Suppressor macrophage treated with lipopolysaccharide for 1 hour (primary cell): ENCODE measurements at places on chromosomes 6 and 20.

- DNase-seq: no peak
Measured at GRCh38 chr6:15305909-15306308, 60.0 kb downstream of the JARID2 start.

GRCh38 chr20:24190905-24191304 lies 202.3 kb upstream of the GGTLC1 start:
- no peak for DNase-seq

GRCh38 chr20:58788896-58789544 lies 61.7 kb downstream of the GNAS-AS1 start:
- no peak for DNase-seq

DNA sequence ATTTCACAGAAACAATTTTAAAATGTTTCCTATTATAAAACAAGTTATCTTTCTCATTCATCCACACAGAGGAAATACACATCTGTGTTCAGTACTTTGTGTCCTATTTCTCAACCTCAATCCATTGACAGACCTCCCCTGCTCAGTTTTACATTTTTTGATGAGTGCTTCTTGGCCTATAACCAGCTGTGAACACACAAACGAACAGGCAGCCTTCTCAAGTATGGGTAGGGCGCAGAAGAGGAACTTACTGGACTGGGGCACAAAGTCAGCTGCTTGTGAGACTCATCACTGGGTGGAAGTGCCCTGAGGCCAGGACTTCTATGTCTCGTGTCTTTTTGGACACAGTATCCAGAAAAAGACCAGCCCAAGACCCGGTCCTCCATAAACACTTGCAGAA lies 2.8 kb downstream of the RPS6KA2 start:
- peak; percentile 71 for DNase-seq

DNA sequence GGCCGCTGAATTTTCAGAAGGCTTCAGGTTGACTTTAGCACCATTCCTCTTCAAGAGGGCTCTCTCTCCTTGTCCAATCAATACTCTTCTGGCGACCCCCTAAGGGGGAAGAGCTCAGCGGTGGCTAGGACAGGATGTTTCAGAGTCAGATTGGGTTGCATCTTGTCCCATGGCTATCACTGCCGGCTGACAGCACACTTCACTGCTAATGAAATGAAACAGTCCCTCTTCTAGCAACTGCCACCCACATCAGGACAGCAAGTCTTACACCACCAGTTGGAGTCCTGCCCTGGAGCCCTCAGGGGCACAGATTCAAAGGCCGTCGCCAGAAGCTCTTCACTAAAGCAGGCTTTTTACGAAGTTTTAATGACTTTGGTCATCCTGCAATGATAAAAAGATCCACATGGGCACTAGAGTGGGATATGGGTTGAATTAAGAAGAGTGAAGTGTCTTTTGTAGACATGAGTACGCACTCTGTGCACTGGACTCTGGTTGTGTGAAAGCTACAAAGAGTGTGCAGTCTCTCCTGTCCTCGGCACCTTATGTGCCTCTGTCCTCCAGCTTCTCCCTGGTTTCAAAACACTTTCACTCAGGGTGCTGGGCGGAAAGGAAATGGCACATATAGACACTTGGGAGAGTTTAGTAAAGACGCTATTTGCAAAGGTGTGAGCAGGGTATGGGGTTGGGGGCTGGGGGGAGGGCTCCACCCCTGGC lies 66.1 kb upstream of the SLC22A16 start:
- DNase-seq: no peak

DNA sequence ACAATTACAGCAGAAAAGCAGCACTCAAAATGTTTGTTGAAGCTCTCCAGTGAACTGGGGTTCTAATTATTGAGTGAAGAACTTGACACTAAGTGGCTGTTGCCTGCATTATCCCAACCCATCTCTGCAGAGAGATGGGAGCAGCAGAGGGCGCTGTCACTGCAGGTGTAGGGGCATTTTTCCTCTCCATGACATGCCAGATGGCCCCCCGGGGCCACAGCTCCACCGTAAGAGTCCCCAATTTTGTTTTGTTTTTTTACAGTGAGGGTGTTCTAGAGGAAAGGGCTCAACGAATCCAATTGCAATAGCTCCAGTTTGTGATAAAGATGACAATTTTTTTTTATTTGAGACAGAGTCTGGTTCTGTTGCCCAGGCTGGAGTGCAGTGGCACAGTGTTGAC lies 1.9 kb upstream of the FUCA2 start:
- peak; percentile 46 for DNase-seq

GRCh38 chr20:50528129-50528528 lies 17.9 kb downstream of the PTPN1 start:
- DNase-seq: no peak

DNA sequence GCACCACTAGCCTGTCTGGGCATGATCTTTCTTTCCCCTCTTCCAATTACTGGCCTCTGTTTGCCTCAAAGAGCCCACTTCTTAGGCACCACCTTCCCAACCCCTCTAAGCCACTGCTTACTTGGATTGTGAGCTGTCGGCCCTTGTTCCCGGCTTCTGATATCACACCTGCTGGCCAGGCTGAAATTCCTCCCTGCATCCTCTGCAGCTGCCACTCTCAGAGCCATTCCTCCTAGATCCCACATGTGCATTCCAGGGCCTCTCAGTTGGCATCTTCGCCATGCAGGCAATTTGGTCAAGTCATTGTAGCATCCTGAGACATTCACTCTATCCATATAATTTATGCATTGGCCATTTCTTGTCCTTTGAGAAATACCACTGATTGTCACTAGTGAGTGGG lies 135.9 kb downstream of the OLIG3 start:
- no peak for DNase-seq

- DNase-seq: no peak
Measured at GRCh38 chr6:150646228-150646627, 46.5 kb downstream of the PLEKHG1 start.

- DNase-seq: no peak
Measured at GRCh38 chr6:149855040-149855654, 9.0 kb downstream of the LRP11 start.

DNA sequence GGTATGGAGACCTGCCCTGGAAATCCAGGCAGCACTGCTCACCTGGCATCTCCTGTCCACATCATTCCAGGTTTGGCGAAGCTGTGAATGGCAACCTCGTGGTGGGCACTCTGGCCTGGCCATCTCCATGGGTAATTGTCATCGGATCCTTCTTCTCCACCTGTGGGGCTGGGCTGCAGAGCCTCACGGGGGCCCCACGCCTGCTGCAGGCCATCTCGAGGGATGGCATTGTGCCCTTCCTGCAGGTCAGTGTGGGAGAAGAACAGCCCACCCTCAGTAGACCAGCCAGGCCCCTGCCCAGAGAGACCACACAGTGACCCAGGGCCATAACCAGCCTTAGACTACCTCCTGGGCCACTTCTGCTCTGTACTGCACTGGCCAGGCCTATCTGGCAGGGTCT lies 15.9 kb downstream of the SLC12A5 start:
- DNase-seq: no peak

- peak; percentile 12 for DNase-seq
Measured at GRCh38 chr20:38126146-38126921, 38.7 kb downstream of the TGM2 start.

DNA sequence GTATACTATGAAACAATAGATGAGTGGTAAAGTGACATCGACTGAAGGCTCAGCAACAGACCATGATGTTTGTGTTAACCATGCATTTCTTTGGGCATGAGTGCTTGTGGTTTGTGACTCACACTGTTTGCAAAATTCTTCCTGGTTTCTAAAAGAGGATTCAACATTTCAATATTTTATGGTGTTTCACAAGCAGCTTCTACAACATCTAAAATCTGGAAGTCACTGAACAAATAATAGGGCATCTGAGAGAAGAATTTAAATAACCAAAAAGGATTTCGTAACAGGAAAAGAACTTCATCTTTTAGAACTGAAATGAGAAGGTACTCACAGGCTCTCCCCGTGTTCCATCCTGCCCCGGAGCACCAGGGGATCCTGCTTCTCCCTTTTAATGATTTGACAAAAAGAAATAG lies 146.2 kb downstream of the COL21A1 start:
- peak; percentile 91 for DNase-seq

DNA sequence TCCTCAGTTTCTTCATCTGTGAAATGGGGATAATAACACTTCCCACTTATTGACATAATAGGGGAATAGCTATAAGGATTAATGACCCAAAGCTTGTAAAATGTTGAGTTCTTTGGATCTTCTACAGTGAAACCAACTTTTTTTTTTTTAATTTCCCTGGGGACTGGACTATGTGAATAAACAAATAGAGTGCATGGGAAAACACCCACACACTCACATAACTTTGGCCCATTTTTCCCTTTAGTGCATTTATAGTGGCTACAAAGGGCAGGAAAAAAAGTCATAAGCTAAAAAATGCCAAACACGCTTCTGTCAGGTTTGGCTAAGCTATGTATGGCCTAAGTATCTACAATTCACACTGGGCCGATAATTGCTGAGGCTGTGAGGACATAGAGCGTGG lies 406.2 kb upstream of the JAG1 start:
- no peak for DNase-seq

DNA sequence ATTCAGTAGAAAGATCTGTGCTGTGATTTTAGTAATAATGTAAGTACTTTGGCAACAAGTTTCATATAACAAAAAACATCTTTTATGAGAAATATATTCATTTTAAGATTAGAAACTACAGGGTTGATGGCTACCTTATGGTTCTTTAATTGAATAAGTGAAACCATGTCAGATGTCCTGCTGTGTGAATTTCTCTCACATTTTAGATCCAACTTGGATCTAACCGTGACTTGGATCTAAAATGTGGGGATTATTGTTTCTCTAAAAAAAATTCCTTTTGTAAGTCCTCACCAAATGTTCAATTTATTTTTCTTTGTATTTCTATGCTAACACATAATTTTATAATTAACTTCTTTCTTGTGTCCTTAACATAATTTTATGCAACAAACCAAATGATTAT lies 30.4 kb downstream of the ZC2HC1B start:
- DNase-seq: no peak

DNA sequence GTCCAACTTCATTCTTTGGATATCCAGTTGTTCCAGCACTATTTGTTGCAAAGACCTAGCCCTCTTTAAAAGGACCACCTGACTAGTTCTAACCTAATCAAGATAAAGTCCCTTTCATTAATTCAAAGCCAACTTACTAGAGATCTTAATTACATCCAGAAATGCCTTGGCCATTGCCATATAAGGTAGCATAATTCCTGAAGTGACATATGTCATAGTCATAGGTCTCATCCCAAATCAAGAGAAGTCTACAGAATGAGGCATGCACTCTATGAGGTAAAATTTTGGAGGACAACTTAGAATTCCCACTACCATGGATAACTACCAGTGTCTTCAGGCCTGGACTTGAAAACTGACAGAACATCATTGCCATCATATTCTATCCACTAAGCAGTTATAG lies 420.4 kb upstream of the ID4 start:
- no peak for DNase-seq

DNA sequence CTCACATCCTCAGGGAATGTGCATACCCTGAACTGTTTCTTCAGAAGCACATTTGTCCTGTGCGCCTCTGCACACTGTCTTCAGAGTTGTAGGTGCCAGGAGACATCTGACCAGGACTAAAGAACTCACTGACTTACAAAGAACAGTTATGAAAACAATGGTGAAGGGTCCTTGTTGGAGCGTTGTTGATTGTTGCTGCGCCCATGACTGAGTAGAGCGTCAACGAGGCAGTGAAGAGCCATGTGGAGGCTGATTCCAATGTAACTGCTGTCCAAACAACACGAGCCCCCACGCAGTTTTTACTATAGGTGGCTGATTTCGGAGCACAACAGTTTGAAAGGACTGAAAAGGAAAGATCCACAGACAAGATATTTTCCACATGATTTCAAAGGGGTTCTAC lies 380.3 kb downstream of the CDH26 start:
- no peak for DNase-seq

DNA sequence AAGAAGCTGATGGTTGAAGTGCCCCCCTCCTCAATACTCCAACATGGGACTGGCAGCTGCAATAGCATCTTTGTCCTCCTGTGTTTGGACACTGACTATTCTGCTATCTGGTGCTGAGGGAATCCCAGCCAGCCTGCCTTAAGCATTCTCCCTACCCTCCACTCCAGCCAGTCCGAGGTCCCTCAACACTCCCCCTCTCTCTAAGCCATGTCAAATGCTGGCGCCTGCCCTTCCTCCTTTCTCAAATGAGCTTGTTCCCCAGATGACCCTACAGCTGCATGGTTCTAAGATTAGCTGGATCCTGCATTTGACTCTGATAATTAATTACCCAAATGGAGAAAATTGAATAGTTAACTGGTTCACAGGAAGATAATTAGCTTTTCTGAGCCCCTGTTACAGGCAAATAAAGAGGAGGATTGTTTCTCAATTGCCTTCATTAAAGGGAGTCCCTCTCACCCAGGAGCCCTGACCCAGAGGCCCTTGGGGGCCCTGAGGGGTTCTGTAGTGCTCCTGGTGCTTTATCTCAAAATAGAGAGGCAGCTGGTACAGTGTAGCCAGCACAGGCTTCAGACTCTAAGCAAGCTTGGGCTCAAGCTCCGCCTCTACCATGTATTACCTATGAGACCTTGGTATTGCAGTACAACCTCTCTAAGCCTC lies 37.9 kb upstream of the CHD6 start:
- DNase-seq: no peak
